Activated T-cell treated with anti-CD3 and anti-CD28 coated beads for 1 hour (primary cell): ENCODE measurements at places on chromosomes 5 and 9.
A peak's percentile ranks its signal among the peaks of the same experiment; 100 is the strongest.

- no peak for DNase-seq
These were observed 44.2 kb upstream of the NIPAL4 start for GRCh38 chr5:157415838-157416237.

- DNase-seq: no peak
These were observed 125.3 kb upstream of the TMEM161B start for GRCh38 chr5:88393716-88394535.

GRCh38 chr5:141488591-141489561, at the start of gene PCDHGC5:
Gene PCDHGC5, plus strand, starts transcription at chr5:141489081. Its CDS starts 160 bp downstream, at chr5:141489241.
- DNase-seq: no peak

DNA sequence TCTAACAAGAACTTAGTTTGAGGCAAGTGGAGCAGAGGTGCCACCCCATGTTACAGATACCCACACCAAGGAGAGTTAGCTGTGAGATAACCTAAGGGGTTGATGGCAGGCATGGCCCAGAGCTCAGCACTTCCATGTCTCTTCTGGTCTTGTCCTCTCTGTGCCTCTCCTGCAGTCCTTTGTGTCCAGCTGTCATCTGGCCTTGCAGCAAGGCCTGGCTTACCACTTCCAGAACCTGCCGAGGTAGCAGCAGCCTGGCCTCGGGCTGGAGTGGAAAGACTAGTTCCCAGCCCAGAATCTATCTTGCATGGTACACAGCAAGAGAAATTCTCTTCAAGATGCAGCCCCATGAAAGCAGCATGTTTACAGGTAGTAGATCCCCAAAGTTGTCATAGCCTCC, 41.5 kb downstream of the PIP5K1B start:
- no peak for DNase-seq

GRCh38 chr9:126057121-126057825, 269.4 kb upstream of the MVB12B start:
- DNase-seq: no peak

GRCh38 chr9:27528076-27528885, 1.3 kb downstream of the MOB3B start:
- peak; percentile 25 for DNase-seq

DNA sequence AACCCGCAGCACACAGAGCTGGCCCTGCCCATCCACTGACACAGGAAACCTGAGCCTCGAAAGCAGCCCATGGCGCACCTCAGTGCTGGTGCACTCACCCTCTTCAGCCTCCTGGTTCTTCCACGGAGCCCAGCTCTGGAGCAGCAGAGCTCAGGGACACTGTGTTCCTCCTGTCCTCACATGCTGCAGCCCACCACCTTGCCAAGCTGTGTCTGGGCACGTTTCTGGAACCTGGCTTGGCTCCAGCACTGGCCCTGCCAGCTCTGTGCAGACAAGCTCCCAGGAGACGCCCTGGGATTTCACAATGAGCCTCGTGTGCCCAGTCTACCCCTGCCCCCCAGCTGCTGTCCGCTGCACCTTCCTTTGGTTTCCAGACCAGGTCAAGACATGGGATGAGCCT, 119.5 kb downstream of the SYK start:
- DNase-seq: no peak

DNA sequence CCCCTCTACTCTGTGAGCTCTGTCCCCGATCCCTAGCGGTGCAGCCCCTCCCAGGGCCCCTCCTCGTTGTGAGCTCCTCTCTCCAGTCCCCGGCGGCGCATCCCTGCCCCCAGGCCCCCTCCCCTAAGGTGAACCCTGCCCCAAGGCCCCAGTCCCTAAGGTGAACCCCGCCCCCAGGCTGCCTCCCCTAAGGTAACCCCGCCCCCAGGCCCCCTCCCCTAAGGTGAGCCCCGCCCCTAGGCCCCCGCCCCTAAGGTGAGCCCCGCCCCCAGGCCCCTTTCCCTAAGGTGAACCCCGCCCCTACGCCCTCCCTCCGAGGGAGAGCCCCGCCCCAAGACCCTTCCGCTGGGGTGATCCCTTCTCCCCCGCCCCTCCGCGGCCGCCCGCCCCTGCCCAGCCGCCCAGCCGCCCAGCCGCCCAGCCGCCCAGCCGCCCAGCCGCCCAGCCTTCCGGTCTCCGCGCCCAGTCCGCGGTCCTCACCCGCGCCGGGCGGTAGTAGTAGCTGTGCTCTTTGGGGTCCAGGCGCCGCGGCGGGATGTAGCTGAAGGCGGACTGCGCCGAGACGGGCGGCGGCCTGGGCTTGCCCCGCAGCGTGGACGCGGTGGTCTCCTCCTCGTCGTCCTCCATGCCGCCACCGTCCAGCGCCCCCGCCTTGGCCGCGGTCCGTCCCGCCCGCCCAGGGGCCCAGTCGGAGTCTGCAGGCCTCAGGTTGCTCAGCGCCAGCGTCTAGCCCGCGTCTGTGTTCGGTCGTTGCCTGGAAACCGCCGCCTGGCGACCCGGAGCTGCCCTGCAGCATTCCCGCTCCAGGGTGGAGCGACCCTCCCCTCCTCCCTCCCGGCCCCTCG, at the start of gene CFAP90:
CFAP90 (minus strand) TSS at position 739 of the 845 bp plus-strand sequence; CDS start at position 627, 112 bp downstream.
- DNase-seq: peak; percentile 22

DNA sequence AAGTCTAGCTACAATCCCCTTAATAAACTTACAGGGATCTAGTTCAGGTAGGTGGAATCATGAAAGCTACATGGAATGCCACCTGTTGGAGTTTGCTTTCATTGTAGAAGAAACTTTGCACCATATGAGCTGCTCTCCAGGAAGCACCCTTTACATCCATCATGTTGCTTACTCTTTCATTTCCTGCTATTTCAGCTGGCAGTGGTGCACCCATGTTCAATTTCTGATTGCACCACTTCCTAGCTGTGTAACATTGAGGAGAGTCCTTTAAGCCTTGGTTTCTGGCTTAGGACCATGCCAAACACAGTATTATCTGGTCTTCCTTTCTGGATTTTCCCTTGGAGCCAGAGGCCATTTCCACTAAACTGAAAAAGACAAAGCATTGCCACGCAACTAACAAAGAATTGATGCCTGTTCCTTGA, 123.3 kb upstream of the SLC12A2 start:
- no peak for DNase-seq

GRCh38 chr5:171580502-171581265, 161.2 kb downstream of the FGF18 start:
- no peak for DNase-seq

GRCh38 chr5:143412661-143413342, 9.3 kb upstream of the NR3C1 start:
- DNase-seq: no peak

DNA sequence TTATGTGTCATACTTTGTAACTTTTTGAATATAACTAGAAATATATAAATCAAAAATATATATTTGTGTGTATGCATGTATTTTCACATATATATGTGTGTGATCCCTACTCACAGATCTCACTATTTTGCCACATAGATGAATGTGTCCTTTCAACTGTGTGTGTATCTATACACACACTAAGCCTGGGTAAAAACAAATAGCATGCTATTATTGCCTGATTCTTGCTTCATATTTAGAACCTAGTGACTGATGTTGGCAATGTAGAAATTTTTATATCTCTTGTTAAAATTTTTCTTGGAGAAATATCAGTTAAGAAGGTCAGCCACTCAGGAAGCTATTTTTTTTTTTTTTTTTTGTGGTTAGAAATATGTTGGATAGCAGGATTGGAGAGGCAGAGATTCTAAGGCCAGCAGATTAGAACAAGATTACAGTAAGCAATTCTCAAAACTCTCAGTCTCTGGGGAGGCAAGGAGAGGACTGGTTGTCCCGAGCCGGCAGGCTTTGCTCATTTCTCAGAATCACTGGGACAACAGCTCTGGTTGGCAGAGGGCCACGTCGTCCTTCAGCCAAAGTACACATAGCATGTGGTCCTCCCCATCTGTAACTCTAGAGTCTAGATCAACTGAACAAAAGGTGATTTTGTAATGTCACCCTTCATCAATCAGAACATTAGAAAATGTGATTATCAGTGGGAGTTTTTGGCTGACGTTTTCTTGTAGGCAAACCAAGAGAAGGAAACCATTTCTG, 19.7 kb downstream of the C6 start:
- DNase-seq: no peak
